Erythroblast (primary cell): ENCODE measurements at places on chromosomes 16 and 17.

GRCh38 chr16:71389330-71389729 lies 30.8 kb downstream of the CALB2 start:
- DNase-seq: no peak

GRCh38 chr17:3944485-3945388 lies 19.5 kb downstream of the ATP2A3 start:
- peak; percentile 11 for DNase-seq

- DNase-seq: peak; percentile 45
Observed at GRCh38 chr17:80252871-80253270, 7.8 kb upstream of the RNF213 start.

DNA sequence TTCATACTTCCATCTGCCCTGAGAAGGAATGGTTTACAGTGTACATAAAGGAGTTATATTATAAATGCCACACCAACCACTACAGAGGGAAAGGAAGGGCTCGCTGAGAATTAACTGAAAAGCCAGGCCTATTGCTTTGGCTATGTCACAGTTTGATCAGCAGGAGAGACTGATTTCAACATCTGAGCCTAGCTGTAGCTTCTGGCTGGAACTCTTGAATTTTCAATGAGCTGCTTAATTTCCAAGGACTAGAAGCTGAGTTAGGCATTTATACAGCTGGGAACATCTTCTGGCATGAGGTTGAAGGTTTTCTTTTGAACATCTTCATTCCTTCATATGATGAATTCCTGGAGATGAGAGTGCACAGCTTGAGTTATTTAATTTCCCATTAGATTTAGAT lies 47.6 kb upstream of the GNAO1 start:
- DNase-seq: no peak

GRCh38 chr17:59160157-59161025 lies 4.8 kb downstream of the PRR11 start:
- no peak for DNase-seq

DNA sequence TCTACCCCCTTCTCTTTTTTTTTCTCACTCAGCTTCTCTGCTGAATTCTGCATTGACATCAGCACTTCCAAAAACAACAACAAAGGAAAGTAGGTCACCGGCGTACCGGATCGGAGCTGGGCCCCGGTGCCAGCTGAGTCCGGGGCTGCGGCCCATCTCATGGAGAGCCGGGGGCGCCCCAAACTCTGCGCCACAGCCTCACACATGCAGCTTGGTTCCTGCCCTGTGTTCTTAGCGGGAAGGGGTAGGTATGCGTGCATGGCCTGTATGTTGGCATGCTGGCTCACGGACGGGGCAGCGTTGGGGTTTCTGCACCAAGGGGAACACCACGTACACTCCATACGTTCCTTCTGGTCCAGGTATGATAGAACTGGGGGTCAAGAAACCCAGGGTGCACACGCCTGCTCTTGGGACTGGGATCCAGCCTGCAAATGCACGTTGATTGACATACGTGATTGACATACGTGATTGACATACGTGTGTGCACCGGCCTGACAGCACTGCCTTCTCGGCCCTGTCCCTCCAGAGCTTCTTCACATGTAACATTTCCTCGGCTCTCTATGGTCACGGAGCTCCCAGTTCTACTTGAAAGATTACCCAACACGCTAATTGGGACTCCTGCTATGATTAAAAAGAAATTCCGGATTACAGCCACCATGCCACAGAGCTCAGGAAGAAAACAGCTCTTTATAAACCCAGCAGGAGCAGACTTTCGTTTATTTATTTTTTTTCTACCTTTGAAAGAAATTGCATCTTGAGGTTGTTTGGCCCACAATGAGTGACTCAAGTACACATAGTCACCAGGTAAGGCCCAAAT lies 88.7 kb downstream of the RPA1 start:
- DNase-seq: no peak

DNA sequence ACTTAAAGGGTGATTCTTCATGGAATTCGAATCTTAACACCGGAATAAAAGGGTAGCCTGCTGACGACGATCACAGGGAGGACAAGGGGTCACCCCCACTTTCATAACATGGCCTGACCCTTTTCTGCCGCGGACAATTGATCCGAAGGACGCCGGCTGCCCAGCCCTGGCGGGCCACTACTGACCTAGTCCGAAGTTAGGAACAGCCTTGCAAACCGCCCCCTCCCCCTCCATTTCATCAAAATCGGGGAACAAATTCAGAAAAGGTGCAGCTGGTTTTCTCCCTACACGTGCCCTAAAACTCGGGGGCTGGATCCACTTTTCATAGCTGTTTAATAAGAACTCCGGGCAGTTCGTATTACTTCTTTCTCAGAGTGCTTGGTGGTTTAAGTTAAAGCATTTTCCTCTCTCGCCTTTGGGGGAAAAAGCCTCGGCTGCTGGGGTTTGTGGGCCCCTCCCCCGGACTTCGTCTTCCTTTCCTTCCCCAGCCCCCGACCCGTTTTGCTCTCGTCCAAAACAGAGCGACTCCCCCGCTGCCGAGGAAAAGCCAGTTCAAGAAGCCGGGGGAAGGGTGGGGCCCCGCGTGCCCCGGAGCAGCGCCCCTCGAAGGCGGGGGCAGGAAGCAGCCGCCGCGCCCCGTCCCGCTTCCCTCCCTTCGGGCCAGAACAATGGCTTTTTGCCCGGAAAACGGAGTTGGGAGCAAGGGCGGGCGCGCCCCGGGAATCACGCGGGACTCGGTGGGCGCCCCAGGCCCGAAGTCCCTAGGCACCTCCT lies 641 bp upstream of the CBX2 start:
- DNase-seq: peak; percentile 74

- no peak for DNase-seq
Observed at GRCh38 chr16:9545522-9546437, 454.3 kb downstream of the HAPSTR1 start.

DNA sequence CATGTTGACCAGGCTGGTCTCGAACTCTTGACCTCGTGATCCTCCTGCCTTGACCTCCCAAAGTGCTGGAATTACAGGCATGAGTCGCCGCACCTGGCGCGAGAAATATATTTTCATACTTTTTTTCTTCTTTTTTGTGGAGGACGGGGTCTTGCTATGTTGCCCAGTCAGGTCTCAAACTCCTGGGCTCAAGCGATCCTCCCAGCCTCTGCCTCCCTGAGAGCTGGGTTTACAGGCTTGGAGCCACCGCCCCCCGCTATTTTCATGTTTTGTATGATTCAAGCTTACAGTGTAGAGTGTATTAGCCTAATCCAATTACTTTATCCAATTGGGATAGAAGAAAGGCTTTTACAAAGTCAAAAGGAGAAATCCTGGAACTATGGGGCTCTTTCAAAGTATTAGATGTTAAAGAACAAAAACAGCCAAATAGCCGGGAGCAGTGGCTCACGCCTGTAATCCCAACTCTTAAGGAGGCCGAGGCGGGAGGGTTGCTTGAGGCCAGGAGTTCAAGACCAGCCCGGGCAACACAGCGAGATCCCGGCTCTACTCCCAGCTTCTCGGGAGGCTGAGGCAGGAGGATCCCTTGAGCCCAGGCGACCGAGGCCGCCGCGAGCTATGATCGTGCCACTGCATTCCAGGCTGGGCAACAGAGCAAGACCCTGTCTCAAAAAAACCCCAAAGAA lies 1.4 kb upstream of the MAP1LC3B start:
- DNase-seq: no peak

DNA sequence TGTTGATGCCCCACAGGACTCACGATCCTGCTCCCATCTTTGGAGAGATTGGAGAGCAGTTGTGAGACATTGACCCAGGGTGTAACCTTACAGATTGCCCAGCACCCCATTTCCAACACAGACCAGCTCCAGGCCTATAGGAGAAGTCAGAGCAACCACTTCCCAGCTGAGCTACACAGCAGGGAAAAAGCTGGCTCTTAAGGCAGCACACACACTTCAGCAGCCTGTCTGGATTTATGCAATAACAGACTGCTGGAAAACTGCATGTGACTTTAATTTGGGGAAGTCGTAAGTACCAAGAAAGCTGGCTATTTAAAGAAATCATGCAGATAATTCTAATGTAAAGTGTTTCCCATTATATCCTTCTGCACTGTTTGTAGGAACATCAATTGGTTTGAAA lies 30.8 kb downstream of the NOG start:
- DNase-seq: no peak

- DNase-seq: no peak
Observed at GRCh38 chr16:28069971-28070794, 6.7 kb upstream of the GSG1L start.

GRCh38 chr16:89135971-89136765 lies 35.4 kb upstream of the CDH15 start:
- no peak for DNase-seq

- DNase-seq: peak; percentile 95
Observed at GRCh38 chr17:21126645-21127508, at the start of gene DHRS7B. Gene DHRS7B, plus strand, starts transcription at chr17:21126964. Its CDS starts 8 bp downstream, at chr17:21126972.

DNA sequence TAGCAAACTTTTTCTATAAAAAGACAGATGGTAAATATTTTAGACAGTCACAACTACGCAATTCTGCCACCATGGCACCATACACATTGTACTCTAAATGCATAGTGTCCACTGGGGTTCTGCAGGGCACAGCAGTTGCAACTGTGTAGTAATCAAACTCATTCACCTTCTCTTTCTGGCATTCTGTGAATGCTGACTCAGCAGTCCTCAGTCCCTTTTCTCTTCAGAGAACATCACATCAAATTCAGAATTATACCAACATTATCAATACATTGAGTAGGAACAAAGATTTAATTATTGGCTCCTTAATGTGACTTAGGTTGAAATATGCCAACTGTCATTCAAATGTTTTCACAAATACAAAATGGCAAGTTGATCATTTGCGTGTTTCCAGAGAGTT lies 74.2 kb upstream of the N4BP1 start:
- DNase-seq: no peak

DNA sequence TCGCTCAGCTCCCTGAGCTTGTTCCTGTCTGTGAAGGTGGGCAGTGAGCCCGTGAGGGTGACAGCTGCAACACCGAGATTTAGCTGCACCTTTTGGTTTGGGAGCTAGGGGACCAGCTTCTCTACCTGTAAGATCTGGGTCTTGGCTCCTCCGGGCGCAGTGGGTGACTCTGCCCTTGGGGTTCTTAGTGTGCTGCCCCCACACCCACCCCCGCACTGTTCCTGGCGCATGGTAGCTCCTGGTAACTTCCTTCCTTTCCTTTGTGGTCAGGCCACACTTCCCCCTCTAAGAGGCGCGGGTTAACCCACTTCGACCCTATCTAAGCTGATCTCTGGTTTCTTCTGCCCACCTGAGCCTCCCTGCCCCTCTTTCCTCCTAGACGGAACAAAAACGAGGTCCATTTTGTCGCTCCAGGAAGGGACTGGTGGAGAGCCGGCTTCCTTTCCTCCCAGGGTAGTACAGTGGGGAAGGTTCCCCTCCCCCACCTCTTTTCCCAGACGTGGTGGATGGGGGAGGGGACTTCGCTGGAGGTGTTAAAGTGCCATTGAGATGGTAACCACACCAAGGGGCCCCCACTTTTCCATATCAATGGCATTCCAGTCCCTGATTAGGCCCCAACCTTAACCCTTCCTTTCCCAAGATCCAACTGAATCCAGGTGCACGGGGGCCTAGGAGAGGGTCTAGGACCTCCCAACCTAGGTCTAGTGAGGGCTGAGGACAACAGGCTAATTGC lies 4.6 kb upstream of the CLDN9 start:
- no peak for DNase-seq

GRCh38 chr16:84672276-84673202 lies 24.2 kb downstream of the KLHL36 start:
- peak; percentile 87 for DNase-seq

- no peak for DNase-seq
Observed at GRCh38 chr16:80459331-80459777, 81.4 kb upstream of the DYNLRB2 start.

DNA sequence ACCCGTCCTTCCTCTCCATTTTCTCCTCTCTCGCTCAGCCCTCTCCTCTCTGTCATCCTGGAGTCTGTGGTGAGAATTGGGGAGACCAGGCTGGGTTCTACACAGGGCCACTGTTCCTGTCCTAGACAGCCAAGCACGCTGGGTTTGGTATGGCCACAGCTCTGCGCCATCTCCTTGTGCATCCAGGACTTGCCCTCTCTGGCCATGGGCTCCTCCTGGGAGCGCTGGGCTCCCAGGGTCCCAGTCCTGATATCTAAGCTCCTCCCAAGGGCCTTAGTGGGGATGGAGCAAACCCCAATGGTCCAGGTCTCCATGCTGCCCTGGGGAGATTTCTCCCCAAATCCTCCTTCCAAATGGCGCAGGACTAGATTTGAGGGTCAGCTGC lies 27.2 kb upstream of the ITGA3 start:
- no peak for DNase-seq

- DNase-seq: no peak
Observed at GRCh38 chr16:29910819-29911675, 10.8 kb downstream of the ASPHD1 start.

DNA sequence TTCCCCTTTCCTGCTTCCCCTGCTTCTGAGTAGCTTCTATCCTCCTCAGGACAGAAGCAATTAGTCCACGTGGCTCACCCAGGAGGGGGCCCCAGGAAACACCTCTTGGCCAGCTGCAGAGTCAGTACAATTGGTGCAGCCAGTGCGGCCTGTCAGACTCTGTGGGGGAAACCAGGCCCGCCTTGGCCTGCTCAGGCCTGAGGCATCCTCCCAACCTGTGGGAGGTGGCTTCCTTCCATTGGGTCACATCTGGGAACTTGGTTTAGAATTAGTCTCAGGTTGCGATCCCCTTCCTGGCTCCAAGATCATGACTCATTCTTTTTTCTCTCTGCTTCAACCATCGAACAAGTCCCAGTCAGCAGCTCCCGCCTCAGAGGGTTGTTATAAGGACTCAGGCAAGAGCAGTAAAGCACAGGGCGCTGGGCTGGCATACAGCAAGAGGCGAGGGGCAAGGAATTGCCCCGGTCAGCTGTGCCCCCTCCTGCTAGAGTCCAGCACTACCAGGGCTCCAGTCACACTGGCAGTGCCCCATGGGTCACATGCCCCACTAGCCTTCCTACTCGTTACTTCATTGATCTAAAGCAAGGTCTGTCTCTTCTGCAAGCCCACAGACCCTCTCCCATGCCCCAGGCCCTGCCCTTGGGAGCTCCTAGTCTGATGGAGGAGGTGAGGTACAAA lies 8.1 kb upstream of the EPX start:
- DNase-seq: no peak
